Kidney (tissue), 22 donors: ENCODE measurements at places on chromosomes 11 and 22. TPM values are rescaled to one million over a fixed set of nuclear protein-coding genes. Genes with fewer than 3 reads are reported as not detected.
A peak's percentile ranks its signal among the peaks of the same experiment; 100 is the strongest.

SLC43A3 gene
- total RNA-seq: 39.8 TPM

NECTIN1 gene
- 13.2 TPM for total RNA-seq

MAML2 gene
- 32.3 TPM for total RNA-seq

DNA sequence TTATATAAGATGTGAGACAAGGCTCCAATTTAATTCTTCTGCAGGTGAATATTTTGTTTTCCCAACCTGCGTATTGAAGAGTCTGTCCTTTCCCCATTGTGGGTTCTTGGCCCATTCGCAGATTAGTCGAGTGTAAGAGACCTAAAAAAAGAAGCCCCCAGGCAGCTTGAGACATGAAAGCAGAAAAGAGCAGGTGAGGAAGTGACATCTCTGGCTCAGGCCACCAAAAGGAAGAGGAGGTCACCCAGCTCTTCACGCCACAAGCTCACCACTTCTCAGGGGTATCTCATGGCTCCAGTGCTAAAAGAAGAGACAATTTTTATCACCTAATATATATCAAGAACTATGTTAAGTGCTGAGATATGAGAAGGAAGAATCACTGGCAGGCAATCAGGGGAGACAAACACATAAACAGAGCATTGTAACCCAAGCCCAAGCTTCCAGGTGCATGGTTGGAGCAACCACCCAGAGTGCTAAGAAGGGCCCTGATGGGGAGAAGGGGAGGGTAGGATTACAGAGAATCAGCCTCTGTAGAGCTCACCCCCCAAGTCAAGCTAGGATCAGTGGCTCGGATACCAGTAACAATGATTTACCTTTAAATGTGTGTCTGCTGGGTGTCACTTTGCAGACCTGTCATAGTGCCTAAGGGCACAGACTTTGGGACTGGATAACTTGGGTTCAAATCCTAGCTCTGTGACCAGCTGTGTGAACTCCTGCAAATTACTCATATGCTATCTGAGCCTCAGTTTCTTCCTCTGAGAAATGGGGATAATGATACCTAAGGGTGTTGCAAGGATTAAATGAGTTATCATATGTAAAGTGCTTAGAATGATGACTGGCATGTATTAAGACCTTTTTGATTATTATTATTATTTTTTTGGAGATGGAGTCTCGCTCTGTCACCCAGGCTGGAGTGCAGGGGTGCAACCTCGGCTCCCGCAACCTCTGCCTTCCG lies 39.2 kb downstream of the MCHR1 start:
- DNase-seq: peak; percentile 65

DNA sequence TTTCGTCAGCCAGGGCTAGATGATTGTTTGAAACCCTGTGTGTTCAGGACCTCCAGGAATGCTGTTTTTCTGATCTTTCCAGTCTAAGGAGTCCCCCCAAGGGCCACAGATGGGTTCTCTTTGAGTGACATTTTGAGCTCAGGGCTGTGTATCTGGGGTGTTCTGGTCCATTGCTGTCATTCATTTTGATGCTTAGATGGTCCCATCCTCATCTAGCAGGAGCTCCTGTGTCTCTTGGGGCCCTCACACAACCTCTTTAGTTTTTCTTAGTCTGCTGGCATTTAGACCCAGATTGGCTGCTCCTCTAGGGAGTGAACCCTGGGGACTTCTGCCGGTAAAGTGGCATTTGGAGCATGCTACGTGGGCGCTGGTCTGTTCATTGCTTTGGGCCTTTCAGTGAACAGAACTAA lies 39.1 kb downstream of the MED15 start:
- DNase-seq: no peak

GRCh38 chr22:18119409-18120110 lies 9.0 kb downstream of the TUBA8 start:
- no peak for DNase-seq

- no peak for DNase-seq
These were observed 562.8 kb upstream of the CCDC179 start for GRCh38 chr11:23423104-23423503.
